CD4-positive, alpha-beta T cell treated with Interleukin-17A for 4 hours (primary cell): ENCODE measurements at places on chromosomes 3 and 15.

DNA sequence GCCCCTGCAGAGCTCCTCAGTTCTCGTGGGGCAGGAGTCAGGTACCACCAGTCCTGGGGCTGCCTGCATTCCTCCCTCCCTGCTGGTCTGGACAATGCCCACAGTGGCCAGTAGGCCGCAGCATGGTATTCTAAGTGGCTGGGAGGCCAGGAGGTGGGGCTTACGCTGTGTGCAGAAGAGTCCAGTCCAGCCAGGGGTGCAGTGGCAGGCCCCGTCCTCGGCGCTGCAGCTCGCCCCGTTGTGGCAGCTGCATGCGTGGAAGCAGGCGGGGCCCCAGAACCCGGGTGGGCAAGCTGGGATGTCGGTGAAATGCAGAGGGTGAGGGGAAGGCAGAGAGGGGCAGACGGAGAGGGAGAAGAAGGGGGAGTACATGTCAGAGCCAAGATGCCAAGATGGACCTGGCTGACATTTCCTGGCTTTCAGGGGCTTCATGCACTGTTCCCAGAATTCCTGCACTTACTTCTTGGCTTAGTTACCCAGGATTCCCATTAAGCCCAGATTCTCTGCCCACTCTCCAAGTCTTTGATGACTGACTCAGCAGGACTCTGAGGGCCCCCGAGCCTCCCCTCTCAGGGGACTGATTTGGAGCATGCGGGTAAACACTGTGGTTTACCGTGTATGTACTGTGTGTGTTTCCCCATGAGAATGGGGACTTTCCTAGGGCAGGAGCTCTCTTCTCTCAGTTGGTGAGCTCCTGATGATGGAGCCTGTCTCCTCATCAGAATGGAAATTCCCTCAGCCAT, 47.5 kb downstream of the RAB11A start:
- DNase-seq, result no peak

DNA sequence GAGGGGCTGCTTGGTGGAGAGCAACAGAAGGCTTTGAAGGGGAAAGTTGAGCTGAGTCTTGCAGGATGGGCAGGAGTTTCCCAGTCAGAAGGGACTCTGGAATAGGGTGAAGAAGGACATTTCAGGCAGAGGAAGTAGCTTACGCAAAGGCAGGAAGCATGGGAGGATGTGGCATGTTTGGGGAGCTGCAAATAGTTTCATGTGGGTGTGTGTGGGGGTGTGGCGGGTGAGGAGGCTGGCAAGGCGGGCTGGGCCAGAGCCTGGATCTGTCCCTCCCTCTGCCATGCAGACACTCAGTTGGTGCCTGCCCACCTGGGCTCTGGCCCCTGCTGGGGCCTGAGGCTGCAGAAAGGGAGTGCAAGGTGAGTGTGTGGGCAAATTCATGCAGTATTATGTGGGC, 10.4 kb downstream of the TEX264 start:
- DNase-seq, result peak; percentile 77

GRCh38 chr15:44593042-44593736, 56.2 kb downstream of the EIF3J start:
- DNase-seq, result peak; percentile 29

- DNase-seq, result no peak
Measured at GRCh38 chr15:47412136-47412535, 305.2 kb upstream of the SEMA6D start.
